ENCODE measurements at places on chromosomes 4 and X.

DNA sequence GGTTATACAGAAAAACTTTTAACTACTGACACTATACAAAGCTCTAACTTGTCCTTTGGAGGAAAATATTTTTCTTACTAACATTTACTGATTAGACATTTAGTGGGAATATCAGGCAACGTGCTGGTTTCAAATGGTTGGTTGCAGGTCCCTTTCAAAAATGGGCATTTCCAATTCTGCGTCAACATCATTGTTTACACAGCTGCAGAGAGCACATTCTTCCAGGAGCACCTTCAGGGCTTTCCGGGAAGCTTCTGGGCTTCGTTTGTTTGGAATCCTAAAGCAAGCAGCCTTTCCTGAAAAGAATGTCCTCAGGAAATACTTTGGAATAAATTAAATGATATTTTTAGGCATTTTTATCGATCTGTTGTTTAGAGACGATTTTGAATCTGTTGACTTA, 289.7 kb downstream of the TRIML1 start:
- DNase-seq: no peak

GRCh38 chr4:18938343-18939099, 917.0 kb upstream of the LCORL start:
- no peak for DNase-seq

- no peak for DNase-seq
Measured at GRCh38 chr4:41009411-41009810, 204.9 kb downstream of the APBB2 start.

DNA sequence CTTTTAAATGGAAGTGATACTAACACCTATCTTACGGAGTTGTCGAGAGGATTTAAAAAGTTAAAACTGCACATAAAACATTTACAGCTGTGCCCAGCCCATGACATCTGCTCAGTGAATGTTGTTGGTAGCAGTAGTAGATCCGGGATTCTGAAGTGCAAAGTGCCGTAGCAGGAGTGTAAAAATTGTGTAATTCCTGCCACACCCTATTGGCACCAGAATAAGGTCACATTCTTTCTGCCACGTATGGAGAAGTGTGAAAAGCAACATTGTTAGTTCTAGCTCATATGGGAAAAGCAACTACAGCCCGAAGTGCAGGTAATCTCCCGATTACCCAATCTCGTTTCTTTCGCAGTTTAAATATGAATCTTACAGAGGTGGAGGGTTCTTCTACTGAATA, 31.2 kb downstream of the PRIMPOL start:
- DNase-seq: no peak

- peak; percentile 87 for DNase-seq
Measured at GRCh38 chrX:129961180-129962083, 21.0 kb upstream of the BCORL1 start.

GRCh38 chrX:9231491-9231890, 197.6 kb upstream of the FAM9B start:
- no peak for DNase-seq
